ENCODE measurements at places on chromosomes 11 and 22.

- no peak for DNase-seq
These were observed 28.8 kb downstream of the WNT7B start for GRCh38 chr22:45948081-45948648.

DNA sequence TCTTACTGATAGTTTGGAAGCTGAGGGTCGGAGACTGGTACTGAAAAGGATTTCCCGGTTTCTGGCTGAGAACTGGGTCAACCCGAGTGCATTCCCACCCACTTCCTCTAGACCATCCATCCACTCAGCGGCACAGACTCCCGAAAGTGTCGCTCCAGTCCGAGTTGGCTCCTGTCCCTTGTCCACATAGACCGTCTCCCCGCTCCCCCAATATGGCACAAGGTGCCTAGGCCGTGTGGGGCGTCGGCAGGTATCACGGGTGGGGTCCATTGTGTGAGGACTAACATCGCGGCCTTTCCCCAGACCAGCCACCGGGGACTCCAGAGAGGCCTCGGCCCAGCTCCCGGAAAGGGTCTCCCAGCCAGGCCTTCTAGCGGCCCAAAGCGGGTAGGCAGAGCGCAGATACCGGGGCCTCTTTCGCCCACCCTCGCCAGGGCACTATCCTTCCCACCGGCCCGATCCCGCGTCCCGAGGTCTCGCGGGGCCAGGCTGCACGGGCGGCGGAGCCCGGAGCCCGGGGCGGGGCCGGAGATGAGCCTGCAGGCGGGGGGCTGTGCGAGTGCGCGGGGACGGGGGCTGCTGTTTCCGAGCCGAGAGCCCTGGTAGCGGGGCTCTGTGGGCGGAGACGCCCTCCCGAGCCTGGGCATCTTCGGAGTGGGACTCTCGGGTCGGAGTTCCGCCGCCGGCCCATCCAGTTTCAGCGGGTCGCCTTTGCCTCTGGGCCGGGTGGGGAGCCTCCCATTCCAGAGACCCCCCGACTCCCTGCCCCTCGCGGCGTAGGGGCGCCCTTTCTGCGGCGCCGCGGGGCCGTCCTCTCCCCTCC lies 21.1 kb downstream of the SERPINH1 start:
- peak; percentile 98 for DNase-seq

DNA sequence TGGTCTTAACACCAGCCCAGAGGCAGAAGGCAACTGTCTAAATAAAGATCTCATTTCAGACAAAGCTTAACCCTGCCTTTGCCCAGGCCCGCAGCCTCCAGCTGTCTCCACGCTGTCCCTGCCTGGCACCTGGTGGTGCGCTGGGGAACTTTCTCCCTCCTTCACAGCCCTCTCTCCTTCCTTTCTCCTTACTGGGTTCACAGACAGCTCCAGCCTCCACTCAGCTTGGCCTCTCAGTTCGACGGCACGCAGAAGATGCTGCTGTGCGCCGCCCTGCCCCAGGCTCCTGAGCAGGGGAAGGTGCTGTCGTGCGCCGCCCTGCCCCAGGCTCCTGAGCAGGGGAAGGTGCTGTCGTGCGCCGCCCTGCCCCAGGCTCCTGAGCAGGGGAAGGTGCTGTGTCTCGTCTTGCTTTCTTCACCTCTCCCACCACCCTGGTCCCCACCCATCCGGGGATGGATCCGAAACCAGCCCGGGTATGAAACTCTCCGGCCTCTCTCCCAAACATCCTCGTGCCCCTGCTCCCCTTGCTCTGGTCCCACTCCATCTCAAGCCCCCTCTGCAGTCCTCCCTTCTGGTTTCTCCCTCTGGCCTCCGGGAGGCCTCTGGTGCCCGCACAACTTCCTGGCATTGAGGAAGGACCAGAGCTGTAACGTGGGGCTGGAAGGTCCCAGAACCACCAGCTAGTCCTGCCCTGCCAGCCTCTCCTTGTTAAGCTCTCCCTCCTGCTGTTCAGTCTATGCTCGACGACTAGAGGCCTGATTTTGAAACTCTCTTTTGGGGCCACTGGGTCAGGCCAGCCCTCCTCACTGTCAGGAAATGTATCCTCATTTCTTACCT lies 22.9 kb upstream of the JAM3 start:
- DNase-seq: peak; percentile 73

DNA sequence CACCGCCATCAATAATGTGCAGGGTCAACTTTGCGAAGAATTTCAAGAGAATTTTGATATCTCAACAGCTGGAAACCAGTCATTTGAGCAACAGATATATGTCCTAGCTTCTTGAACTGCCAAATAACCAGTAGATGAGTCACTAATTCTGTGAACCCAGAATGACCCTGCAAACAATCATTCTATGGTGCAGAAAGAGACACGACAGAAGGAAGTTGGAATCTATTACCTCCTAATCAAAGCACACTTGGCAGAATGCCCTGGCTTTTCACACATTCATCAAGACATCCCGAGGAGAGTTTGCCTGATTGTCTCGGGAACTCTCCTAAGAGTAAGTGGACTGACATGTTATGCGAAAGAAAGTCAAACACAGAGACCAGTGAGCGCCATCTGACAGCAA lies 621.1 kb downstream of the OPCML start:
- DNase-seq: peak; percentile 83

DNA sequence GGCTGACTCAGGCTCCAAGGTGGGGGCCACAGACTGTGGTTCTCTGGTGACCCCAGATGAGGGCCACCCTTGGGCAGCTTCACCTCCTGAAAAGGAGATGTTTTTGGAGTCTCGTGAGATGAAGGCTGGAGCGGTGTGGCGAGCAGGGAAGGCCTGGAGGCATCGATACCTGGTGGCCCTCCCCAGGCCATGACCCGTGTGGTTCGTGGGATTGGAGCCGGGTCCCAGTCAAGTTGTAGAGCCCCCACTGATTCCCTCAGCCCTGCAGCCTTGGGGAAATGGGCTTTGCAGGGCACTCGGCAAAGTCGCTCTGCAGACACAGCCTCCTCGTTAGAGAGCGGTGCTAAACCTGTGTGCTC lies 1083.4 kb downstream of the BRD1 start:
- peak; percentile 74 for DNase-seq

DNA sequence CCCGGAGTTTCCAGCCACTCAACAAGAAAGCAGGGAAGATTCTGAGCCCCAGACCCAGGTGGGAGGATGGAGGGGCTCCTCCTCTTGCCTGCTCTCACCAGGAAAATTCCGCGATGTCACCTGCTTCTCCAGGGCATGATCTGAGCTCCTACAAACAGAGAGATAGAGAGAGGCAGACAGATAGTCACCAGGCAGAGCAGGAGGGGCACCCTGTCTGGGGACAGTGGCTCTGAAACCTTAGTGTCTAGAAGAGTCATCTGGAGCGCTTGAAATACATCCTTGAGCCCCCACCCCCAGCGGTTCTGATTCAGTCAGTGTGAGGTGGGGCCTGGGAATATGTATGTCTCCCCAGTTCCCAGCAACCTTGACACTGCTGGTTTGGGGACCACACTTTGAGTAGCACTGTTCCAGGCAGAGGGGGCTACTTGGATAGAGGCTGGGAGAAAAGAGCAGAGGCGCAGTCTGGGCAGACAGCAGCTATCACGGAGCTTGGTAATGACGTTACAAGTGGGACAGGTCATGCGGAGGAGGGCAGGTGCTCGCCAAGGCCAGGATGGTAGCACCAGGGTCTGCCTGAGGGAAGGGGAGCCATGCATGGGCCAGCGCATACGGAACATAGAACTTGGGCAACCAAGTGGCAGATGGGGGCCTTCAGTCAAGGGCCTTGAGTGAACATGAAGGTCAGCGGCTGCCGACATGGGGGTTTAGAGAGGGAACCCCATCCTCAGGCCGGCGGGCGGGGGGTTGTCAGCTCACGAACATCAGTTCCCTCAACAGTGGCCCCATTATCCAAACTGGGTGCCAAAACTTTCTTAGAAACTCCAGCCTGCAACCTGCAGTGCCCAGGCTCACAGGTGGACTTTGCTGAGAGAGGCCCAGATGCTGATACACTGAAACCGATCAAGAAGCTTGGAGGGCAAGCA lies 60.9 kb upstream of the MYEOV start:
- no peak for DNase-seq

GRCh38 chr11:87560352-87560751 lies 522.6 kb downstream of the TMEM135 start:
- no peak for DNase-seq

- DNase-seq: no peak
These were observed 10.1 kb downstream of the CCDC90B start for GRCh38 chr11:83275888-83276641.

- no peak for DNase-seq
These were observed 136.0 kb downstream of the LRRC4C start for GRCh38 chr11:41323446-41323845.

- peak; percentile 38 for DNase-seq
These were observed 218.0 kb downstream of the ST3GAL4 start for GRCh38 chr11:126573325-126573978.

DNA sequence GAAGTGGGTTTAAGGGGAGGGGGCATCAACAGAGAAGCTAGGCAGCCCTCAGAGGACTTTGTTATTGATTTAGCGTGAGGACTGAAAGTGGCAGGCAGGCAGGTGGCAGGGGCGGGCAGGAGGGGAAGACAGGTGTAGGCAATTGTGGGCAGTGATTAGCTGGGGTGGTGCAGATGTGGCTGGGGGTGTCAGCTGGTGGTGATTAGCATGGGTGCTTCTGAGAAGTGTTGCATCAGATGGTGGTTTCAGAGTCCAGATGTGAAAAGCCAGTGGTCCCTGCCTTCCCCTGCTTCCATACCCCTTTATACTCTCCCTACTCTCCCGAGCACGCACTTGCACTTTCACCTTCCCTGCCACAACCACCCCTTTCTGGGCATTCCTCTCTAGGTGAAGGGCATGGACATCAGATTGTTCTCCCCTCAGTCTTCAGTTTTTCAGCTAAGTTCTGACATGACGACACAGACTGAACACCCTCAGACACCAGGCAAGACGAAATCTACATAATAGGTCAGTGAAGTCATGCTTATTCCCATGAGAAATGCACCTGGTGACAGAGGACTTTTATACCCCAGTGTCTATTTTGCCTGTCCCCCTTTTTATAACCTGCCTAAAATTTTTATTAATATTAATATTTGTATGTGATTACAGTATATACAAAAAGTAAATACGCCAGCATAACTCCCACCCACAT lies 435.7 kb upstream of the CADM1 start:
- no peak for DNase-seq

DNA sequence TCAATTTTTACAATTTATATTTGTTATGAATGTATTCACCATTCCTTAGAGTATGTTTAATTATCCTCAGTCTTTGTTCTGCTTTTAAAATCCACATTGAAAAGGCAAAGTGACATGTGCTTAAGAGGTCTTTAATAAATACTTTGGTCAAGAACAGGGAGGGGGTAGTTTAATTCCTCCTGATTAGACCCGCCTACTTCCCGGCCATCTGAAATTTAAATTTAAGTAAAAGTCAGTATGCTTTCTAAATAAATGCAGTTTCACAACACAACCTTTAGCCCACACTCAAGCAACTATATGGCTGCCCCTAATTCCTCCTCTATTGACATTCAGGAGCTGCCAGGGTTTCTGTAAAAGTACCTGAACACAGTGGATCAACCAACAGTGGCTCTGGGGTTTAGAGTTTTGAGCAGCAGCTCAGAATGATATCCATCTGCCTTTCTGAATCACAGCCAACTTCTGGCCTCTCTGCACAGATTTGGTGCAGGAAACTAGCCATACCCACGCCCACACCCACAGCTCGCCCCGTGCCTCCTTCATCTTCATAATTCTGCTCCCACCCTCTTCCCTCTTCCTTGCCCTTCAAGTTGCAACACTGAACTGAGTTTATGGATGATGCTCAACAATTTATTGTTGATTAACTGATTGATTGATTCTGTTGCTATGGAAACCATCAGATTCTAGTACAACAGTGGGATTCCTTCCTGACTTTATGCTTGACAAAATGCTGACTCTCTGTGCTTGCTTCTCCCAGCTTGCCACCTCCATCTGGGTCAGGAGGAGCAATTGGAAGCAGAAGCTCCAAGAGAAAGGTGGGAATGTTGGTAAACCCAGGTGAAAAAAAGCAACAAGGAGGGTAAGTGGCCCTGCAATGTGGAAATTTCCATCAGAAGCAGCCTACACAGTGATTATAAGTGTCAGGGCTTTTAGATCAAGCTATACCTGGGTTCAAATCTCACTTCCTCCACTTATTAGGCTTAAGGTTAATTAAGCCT lies 70.8 kb downstream of the PANX1 start:
- peak; percentile 34 for DNase-seq

DNA sequence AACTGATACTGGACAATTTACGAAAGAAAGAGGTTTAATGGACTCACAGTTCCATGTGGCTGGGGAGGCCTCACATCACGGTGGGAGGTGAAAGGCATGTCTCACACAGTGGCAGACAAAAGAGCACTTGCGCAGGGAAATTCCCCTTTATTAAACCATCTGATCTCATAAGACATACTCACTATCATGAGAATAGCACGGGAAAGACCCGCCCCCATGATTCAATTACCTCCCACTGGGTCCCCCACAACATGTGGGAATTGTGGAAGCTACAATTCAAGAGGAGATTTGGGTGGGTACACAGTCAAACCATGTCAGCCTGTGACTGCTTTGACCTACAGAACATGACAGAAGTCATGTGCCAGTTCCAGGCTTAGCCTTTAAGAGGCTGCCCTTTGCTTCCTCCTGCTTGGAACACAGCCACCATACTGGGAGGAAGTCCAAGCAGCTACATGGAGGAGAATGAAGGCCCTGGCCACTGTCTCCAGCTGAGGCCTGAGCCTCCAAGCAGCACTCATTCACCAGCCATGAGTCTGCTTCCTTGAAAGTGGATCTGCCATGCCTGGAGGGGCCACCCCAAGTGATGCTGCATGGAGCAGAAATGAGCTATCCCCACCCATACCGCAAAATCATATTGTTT lies 10.9 kb upstream of the GAL start:
- DNase-seq: peak; percentile 43

GRCh38 chr22:45586651-45587405 lies 84.1 kb downstream of the FBLN1 start:
- peak; percentile 58 for DNase-seq

All from osteoblast (primary cell).